ENCODE measurements at places on chromosomes 11 and 22. TPM values are rescaled to one million over a fixed set of nuclear protein-coding genes. Genes with fewer than 3 reads are reported as not detected.

The TTC9C gene
- 37.2 TPM for total RNA-seq

The POLD3 gene
- 57.5 TPM for total RNA-seq

The OR4A16 gene
- not detected for total RNA-seq

The GAL gene
- 1.7 TPM for total RNA-seq

The SSTR3 gene
- total RNA-seq: 0.62 TPM

The RBFOX2 gene
- total RNA-seq: 6.1 TPM

The KRTAP5-2 gene
- total RNA-seq: not detected

The NXPE1 gene
- not detected for total RNA-seq

The OR52N2 gene
- not detected for total RNA-seq

The KCTD17 gene
- total RNA-seq: 44.8 TPM

The OR10D3 gene
- total RNA-seq: not detected

The VPREB3 gene
- not detected for total RNA-seq

The SMC1B gene
- 0.37 TPM for total RNA-seq

The GPHA2 gene
- total RNA-seq: not detected

The ANO1 gene
- total RNA-seq: not detected

The OR51Q1 gene
- total RNA-seq: not detected

The SHANK2 gene
- not detected for total RNA-seq

The OR5B21 gene
- total RNA-seq: 0.55 TPM

The OR52A1 gene
- total RNA-seq: not detected

The MGAT3 gene
- 0.37 TPM for total RNA-seq

The OR8D4 gene
- total RNA-seq: not detected

The EIF3F gene
- total RNA-seq: 294 TPM

The FOLR2 gene
- not detected for total RNA-seq

The CACNA1I gene
- total RNA-seq: 4.6 TPM

The CDC42BPG gene
- total RNA-seq: 2.3 TPM

Measured in CD8-positive, alpha-beta memory T cell (primary cell).